ENCODE measurements at places on chromosomes 1 and 21.

GRCh38 chr1:180136331-180136967 is 18.2 kb upstream of the QSOX1 start:
- H3K36me3 ChIP-seq: no peaks in the 10 kb centered on the region
- no peaks in the 10 kb centered on the region for H3K27me3 ChIP-seq
- no peaks in the 10 kb centered on the region for H3K4me1 ChIP-seq

GRCh38 chr1:236020359-236021219 is 44.3 kb downstream of the NID1 start:
- H3K36me3 ChIP-seq: peaks cover 49% of the 10 kb centered on the region
- peaks cover 23% of the 10 kb centered on the region for H3K4me1 ChIP-seq
- H3K27ac ChIP-seq: no peak overlapping the region
- no peaks in the 10 kb centered on the region for H3K27me3 ChIP-seq

- H3K4me3 ChIP-seq: no peak overlapping the region
- H3K4me1 ChIP-seq: peaks cover 2% of the 10 kb centered on the region
- peaks cover 4% of the 10 kb centered on the region for H3K36me3 ChIP-seq
- no peak overlapping the region for H3K27ac ChIP-seq
- peaks cover 35% of the 10 kb centered on the region for H3K27me3 ChIP-seq
Measured at GRCh38 chr1:23617084-23617521, 57.8 kb upstream of the ID3 start.

DNA sequence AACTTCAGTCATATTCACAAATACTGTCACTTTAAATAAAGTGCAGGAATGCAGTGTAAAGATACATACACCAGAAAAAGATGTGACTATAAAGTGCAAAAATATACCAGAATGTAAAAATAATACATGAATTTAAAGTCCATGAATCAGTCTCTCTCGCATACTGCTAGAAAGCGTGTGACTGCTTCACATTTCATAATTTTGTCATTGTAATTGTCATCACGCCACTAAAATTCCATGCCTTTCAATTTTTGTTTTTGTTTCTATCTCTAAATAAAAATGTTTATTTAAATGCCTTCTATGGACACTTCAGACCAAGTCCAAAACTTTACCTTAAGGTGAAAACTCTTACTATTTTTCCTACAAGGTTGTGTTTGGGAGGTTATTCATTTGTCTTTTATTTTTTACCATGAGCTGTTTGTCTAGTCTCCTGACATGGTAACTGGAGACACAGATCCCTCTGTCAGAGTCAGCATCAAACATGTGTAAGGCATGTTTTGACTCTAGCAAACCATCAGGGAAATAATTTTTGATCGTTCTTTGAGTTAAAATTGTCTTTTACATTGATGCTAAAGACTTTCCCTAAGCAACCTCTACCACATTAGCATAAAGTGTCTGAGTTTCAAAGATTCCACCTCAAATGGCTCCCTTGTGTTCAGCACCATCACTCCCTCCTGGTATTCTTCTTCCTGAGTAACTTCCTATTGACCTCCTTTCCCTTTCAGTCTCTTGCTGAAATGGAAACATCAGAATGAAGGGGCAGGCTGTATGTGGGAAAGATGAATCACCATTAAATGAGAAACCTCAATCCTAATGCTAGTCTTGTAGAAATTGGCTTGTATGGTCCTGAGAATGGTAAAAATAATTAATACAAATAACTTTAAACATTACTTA is 14.0 kb upstream of the AIM2 start:
- DNase-seq: no peak
- H3K4me3 ChIP-seq: no peak overlapping the region
- H3K27me3 ChIP-seq: peaks cover 3% of the 10 kb centered on the region
- H3K36me3 ChIP-seq: no peaks in the 10 kb centered on the region

- H3K4me1 ChIP-seq: peaks cover 20% of the 10 kb centered on the region
- DNase-seq: no peak
- H3K27me3 ChIP-seq: no peaks in the 10 kb centered on the region
- H3K36me3 ChIP-seq: no peaks in the 10 kb centered on the region
- H3K4me3 ChIP-seq: no peak overlapping the region
Measured at GRCh38 chr1:36207339-36207738, 16.9 kb upstream of the THRAP3 start.

DNA sequence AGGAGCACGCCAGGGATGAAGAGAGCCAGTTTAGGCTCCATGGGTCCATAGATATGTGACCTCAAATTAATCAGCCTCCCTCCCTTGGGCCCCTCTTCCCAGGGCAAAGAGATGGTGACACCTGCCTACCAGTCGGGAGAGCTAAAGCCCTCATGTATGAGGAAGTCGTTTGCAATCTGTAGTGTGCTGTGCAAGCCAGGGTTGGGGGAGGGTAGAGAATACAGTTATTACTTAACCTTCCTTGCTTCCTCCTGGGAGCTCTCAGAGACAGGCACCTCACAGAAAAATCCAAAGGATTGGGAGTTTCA is 4.0 kb downstream of the PGLYRP4 start:
- H3K4me1 ChIP-seq: no peaks in the 10 kb centered on the region
- H3K27me3 ChIP-seq: peaks cover 6% of the 10 kb centered on the region
- no peaks in the 10 kb centered on the region for H3K36me3 ChIP-seq
- peak; percentile 75 for DNase-seq
- H3K4me3 ChIP-seq: no peak overlapping the region

Data from osteocyte (in vitro differentiated cells).